ENCODE measurements at places on chromosomes 2 and 18.

- no peak for DNase-seq
- H3K27ac ChIP-seq, result no peak overlapping the region
- no peaks in the 10 kb centered on the region for H3K27me3 ChIP-seq
- no peaks in the 10 kb centered on the region for H3K36me3 ChIP-seq
Measured at GRCh38 chr18:61643884-61644647, 248.7 kb downstream of the RNF152 start.

GRCh38 chr18:39260565-39260964 lies 1695.0 kb upstream of the CELF4 start:
- no peaks in the 10 kb centered on the region for H3K27me3 ChIP-seq
- no peak overlapping the region for H3K4me3 ChIP-seq
- no peaks in the 10 kb centered on the region for H3K4me1 ChIP-seq
- no peak overlapping the region for H3K27ac ChIP-seq
- H3K36me3 ChIP-seq, result no peaks in the 10 kb centered on the region

DNA sequence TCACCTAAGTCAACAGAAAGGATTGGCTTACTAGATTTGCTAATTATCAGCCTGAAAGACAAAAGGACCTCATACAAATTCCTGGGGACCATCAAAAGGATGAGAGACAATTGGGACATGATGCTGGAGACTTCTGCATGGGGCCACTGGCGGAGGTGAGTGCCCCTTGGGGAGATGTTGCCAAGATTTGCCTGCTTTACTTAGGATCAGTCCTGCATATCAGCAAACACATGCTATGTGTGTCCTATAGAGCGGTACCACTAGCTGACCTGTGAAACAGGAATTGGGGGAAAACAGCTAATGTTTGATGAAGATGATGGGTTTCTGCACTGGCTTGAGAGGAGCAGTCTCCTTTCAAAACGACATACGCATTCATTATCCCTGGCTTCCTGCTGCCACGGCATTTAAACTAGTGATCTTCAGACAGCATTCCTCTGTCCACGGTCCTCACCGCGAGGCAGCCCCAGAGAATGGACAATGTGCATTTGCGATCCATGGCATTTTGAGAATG lies 104.2 kb downstream of the TGIF1 start:
- H3K4me3 ChIP-seq, result no peak overlapping the region
- no peaks in the 10 kb centered on the region for H3K27me3 ChIP-seq
- no peaks in the 10 kb centered on the region for H3K36me3 ChIP-seq
- no peak overlapping the region for H3K27ac ChIP-seq

GRCh38 chr2:127575185-127575765 lies 39.8 kb downstream of the MYO7B start:
- peaks cover 5% of the 10 kb centered on the region for H3K4me1 ChIP-seq
- H3K27ac ChIP-seq, result no peak overlapping the region
- no peak overlapping the region for H3K4me3 ChIP-seq
- no peaks in the 10 kb centered on the region for H3K36me3 ChIP-seq

DNA sequence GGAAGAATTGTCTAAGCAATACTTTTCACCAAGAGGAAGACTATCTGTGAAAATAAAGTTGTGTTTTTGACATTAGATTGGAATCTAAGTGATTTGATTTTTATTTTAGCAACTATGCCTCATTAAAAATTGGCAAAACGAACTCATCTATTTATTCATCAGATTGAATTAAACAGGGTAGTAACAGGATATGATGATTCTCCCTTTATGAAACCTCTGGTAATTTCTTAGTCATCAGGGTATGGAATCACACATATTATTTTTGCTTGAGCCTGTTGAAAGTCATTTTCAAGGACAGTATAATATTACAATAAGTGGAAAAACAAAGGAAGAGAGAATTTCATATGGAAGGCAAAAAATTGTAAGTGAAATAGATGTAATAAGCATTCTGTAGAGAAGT lies 22.0 kb downstream of the ZNF804A start:
- no peak overlapping the region for H3K27ac ChIP-seq
- no peak for DNase-seq
- no peak overlapping the region for H3K4me3 ChIP-seq
- H3K36me3 ChIP-seq, result no peaks in the 10 kb centered on the region

DNA sequence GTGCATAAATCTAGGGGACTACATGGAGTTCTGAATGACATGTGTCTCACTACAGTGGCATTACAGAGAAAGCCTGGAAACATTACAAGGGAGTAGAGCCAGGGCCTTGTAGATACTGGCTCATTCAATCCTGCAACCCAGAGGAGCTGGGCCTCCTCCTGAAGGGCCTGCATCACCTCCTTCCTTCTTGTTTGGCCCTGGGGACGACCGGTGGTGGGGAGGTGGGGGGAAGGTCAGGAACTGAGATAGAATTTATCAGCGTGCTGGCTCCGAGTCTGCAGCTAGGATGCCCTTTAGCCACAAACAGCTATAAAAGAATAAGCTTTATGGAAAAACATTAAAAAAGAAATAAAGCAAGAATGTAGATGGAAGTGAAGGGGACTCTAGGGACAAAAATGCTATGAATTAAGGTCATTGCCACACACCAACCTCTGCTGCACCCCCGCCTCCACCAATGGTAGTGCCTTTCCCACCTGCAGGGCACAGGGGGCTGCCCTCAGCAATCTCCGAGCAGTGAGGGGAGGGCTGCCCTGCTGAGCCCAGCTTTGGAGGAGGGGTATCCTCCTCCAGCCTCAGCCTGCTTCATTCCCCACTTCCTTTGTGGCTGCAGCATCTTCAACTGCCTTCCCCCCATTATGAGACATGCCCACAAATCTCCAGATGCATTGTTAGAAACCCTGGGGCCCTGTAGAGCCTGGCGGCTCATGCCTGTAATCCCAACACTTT lies 149.0 kb downstream of the MSH2 start:
- H3K4me1 ChIP-seq, result no peaks in the 10 kb centered on the region
- no peaks in the 10 kb centered on the region for H3K36me3 ChIP-seq
- H3K27ac ChIP-seq, result no peak overlapping the region
- H3K4me3 ChIP-seq, result no peak overlapping the region
- no peaks in the 10 kb centered on the region for H3K27me3 ChIP-seq

DNA sequence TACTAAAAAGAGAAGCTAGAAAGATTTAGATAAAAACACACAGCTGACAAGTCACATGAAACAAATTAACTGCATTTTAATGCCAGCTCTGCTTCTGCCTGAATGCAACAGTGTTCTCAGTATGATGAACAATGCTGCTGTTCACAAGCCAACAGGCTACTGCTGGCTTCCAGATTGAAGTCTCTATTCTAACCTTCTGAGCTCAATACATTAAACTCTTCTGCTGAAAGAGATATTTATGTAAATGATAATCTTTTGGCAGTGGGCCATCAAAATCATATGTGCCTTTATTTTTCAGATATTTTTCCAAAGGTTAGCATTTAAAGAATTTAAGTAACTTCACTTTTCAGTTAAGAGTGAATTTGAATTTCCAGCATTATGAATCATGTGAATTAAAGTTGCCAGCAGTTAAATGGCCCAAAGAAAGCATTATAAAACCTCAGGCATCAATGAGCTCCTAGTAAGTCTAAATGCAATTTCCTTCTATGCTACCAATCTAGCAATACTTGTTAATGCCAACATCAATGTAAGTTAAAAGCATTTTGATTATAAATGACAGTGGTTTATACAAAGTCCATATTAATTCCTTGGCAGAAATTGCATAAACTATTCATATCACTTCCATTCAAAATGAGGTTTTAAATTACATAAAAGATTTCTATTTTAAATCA lies 72.4 kb downstream of the ID2 start:
- H3K4me3 ChIP-seq, result no peak overlapping the region
- H3K27me3 ChIP-seq, result no peaks in the 10 kb centered on the region
- no peak for DNase-seq

DNA sequence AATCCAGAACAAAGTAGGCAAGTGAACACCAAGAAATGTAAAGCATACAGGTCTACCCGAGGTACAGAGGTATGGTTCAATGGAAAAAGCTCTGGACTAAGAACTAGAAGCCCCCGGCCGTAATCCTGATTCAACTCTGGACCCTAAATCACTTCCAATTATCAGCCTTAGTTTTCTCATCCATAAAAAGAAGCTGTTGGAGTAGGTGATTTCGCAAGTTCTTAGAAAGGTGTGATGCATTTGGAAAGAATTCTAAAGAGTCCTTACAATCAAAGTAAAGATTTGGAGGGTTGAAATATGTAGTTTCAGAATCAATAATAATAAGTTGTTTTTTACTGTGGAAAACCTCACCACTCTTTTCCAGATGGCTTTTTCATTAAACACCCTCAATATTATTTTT lies 622.1 kb upstream of the ID2 start:
- H3K27me3 ChIP-seq, result no peaks in the 10 kb centered on the region
- no peak overlapping the region for H3K27ac ChIP-seq
- H3K36me3 ChIP-seq, result no peaks in the 10 kb centered on the region
- H3K4me3 ChIP-seq, result no peak overlapping the region
- no peaks in the 10 kb centered on the region for H3K4me1 ChIP-seq
- no peak for DNase-seq

- no peaks in the 10 kb centered on the region for H3K36me3 ChIP-seq
- H3K27ac ChIP-seq, result peak overlapping the region; percentile 66
- H3K27me3 ChIP-seq, result no peaks in the 10 kb centered on the region
- H3K4me1 ChIP-seq, result no peaks in the 10 kb centered on the region
- H3K4me3 ChIP-seq, result no peak overlapping the region
Measured at GRCh38 chr2:118123561-118124232, 35.4 kb downstream of the INSIG2 start.

DNA sequence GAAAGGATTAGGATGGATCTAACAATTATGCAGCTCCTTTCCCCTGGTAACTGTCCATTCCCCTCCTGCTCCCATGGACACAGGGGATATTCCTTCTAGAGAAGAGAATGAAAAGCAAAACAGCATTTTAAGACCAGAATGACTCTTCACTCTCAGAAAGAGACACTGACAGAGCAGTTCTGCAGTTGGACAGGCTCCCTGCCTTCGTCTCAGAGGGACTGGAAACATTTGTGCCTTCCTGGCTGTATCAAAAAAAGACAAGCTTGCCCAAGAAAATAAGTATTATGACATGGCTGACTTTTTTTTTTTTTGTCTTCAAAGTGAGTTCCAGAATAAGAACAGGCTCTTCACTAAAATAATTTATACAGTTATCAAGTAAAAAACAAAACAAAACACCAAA lies 9.5 kb downstream of the PID1 start:
- no peak overlapping the region for H3K4me3 ChIP-seq
- DNase-seq, result no peak
- H3K27ac ChIP-seq, result no peak overlapping the region
- H3K36me3 ChIP-seq, result peaks cover 7% of the 10 kb centered on the region

GRCh38 chr18:59359576-59359952 lies 499 bp upstream of the LMAN1 start:
- DNase-seq, result no peak
- H3K27ac ChIP-seq, result no peak overlapping the region
- H3K4me3 ChIP-seq, result peak overlapping the region; percentile 16
- H3K36me3 ChIP-seq, result peaks cover 8% of the 10 kb centered on the region
- H3K27me3 ChIP-seq, result no peaks in the 10 kb centered on the region

- H3K27me3 ChIP-seq, result no peaks in the 10 kb centered on the region
- no peak overlapping the region for H3K27ac ChIP-seq
- no peak overlapping the region for H3K4me3 ChIP-seq
- no peaks in the 10 kb centered on the region for H3K36me3 ChIP-seq
Measured at GRCh38 chr2:160076914-160077313, 14.5 kb upstream of the PLA2R1 start.

GRCh38 chr2:216465579-216466195 lies 33.0 kb upstream of the RPL37A start:
- DNase-seq, result no peak
- H3K36me3 ChIP-seq, result peaks cover 10% of the 10 kb centered on the region
- H3K27me3 ChIP-seq, result no peaks in the 10 kb centered on the region
- H3K4me3 ChIP-seq, result no peak overlapping the region
- H3K27ac ChIP-seq, result no peak overlapping the region

DNA sequence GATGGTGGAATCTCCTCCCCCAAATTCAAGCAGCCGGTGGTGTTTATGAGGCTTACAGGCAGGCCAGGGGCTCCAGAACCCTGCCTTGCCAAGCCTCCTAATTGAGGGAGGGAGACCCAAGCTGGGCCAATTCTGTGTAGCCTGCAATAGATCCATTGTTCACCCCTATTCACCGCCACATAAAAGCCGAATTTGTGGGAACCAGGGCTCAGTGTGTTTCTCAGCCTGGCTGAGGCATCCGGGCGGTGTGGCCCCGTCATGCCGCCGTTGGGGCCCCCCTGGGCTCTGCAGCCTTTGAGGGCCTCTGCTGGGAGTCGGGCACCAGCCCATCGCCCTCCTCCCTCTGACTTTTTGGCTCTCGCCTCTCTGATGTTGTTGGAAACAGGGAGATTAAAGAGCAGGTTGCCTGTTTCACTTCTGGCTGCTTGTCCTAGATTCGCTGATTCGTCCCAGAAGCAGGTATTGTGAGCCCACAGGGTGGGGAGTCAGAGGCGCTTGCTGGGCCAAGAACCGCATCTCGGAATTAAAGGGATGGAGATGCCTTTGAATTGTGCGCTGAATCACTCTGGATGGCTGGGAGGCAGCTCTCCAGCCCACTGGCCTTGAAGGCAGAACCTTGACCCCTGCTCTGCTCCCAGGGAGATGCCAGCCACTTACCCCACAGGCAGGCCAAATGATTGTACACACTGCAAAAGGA lies 14.7 kb upstream of the OTOS start:
- no peaks in the 10 kb centered on the region for H3K27me3 ChIP-seq
- H3K27ac ChIP-seq, result no peak overlapping the region
- no peak overlapping the region for H3K4me3 ChIP-seq
- no peaks in the 10 kb centered on the region for H3K36me3 ChIP-seq
- no peak for DNase-seq

- H3K4me1 ChIP-seq, result no peaks in the 10 kb centered on the region
- no peak for DNase-seq
- H3K27ac ChIP-seq, result no peak overlapping the region
- H3K27me3 ChIP-seq, result no peaks in the 10 kb centered on the region
- H3K36me3 ChIP-seq, result no peaks in the 10 kb centered on the region
- H3K4me3 ChIP-seq, result no peak overlapping the region
Measured at GRCh38 chr2:48235076-48235475, 294.9 kb upstream of the STON1 start.

- DNase-seq, result no peak
- H3K4me3 ChIP-seq, result no peak overlapping the region
- no peaks in the 10 kb centered on the region for H3K4me1 ChIP-seq
- H3K36me3 ChIP-seq, result no peaks in the 10 kb centered on the region
Measured at GRCh38 chr2:209005371-209005770, 418.5 kb upstream of the MAP2 start.

- DNase-seq, result peak; percentile 66
- H3K4me1 ChIP-seq, result peaks cover 31% of the 10 kb centered on the region
- no peaks in the 10 kb centered on the region for H3K27me3 ChIP-seq
- peak within 1 kb of the TSS; percentile 88 for H3K4me3 ChIP-seq
- peak within 1 kb of the TSS; percentile 99 for H3K27ac ChIP-seq
Measured at GRCh38 chr2:64019083-64019974, at the start of gene VPS54. Gene VPS54, minus strand, starts transcription at chr2:64019428. Its CDS starts 35,429 bp downstream, at chr2:63983999.

GRCh38 chr2:126655051-126655450 lies 907 bp upstream of the GYPC start:
- no peak for DNase-seq
- H3K27me3 ChIP-seq, result no peaks in the 10 kb centered on the region
- peaks cover 52% of the 10 kb centered on the region for H3K4me1 ChIP-seq
- H3K36me3 ChIP-seq, result peaks cover 2% of the 10 kb centered on the region

DNA sequence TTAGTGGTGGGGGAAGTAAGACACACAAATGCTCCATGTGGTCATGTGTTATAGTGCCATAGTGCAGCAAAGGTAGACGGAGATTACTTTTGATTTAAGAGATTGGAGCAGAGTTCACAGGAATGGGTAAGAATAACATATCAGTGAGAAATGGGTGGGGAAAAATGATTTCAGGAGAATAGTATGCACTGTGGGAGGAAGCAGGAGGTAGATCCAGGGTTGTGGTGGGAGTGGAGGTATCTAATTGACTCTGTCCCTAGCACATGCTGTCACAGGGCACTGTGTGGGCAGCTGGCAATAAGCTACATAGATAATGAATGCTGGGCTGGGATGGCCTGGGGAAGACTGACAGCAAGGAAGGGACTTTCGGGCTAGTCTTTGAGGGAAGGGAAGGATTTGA lies 65.3 kb downstream of the STAT1 start:
- no peaks in the 10 kb centered on the region for H3K27me3 ChIP-seq
- H3K4me3 ChIP-seq, result no peak overlapping the region

Measured in adrenal gland (tissue), 19 donors.